ENCODE measurements at places on chromosomes 2 and 18. TPM values are rescaled to one million over a fixed set of nuclear protein-coding genes. Genes with fewer than 3 reads are reported as not detected.
A peak's percentile ranks its signal among the peaks of the same experiment; 100 is the strongest.

DNA sequence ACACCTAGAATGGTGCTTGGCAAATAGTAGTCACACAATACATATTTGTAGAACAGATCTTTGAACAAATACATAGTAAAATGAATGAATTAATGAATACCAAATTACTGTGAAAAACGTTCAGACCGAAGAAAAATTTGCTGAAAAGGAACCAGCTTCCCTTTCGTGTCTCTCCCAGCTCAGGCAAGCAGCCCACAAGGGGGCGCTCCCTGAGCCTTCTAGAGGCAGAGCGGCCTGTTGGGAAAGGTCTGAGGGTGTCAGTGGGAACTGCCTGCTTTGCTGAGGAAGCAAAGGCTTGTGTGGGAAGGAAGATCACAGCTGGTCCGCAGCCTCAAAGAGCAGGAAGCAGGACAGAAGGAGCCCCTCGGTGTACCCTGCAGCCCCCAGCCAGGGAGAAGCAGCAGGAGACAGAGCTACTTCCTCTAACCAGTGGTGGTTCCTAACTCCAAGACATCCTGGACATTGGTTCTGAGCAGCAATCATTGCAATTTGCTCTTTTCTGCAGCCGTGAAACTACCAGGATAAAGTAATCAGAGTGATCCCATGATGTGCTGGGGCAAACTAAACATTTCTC, 231.1 kb downstream of the ANKRD30B start:
- no peak for DNase-seq

DNA sequence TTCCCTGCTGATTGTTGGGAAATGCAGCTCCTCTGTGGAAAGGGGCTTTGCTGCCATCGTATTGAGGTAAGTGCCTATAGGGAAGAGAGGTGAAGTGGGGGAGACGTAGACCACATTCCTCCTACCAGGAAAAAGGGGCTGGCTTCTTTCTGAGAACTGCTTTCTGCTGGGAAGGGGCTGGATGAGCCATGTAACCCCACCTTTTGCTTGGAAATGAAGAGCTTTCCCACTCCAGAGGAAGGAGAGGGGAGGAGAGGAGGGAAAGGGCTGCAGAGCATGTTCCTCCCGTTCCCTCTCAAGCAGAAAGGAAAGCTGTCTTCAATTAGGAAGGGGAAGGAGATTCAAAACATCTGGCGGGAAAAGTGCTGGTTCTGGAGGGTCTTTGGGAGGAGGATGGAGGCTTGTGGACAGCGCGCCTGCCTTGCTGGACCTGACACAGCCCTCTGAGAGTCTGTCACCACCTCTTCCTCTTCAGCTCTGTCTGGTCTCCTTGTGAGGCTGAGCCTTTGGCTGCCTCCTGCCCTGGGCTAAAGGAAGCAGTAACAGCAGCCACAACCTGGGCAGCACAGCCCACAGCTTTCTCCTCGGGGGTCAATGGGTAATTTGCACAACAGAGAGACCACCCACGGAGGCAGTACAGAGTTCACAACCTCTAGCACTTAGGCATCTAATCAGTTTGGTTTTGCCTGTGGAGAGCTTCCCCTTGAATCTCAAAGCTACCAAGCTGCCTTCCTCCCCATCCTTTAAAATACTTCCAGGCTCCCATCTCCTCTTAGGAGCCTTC, 410.0 kb upstream of the TNP1 start:
- no peak for DNase-seq

- DNase-seq: peak; percentile 35
These were observed 32.0 kb downstream of the SLC14A1 start for GRCh38 chr18:45755934-45756333.

GRCh38 chr2:219706823-219707281, 79.4 kb downstream of the SLC4A3 start:
- no peak for DNase-seq

- DNase-seq: no peak
These were observed 139.0 kb upstream of the NXPH2 start for GRCh38 chr2:138919120-138919747.

DNA sequence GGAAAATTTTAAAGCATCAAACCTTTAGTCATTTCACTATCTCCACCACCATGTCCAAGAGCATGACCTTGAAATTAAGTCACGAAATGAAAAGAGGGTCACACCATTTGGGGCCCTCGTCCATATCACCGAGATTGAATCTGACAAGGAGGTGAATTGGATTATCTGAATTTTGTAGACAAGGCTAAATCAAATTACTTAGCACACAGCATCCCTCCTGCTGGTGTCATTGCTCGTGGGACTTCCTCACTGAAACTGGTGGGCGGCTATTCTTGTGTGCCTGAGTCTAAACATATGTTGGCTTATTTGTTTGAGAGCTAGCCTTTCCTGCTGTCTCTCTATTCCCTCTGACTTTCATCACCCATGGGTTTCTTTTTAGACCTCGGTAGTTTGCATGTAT, 64.6 kb upstream of the CNGA3 start:
- no peak for DNase-seq

DNA sequence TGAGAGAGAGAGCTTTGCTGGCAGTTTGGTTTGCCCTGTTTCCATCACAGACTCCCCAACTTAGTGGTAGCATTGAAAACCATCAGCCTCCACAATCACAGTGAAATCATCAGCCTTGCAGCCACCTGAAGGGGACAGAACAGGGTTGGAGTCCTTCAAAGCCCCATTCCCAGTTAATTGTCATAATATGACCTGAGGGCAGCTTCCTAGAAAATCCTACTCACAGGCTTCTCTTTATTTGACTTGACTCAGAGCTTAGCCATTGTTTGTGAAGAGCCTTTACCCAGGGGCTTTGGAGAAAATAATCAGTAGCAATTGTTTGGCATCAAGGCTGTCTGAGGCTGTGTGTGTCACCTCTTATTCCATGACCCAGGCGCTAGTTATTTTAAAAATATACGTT, 308.7 kb downstream of the CBLN2 start:
- DNase-seq: no peak

Gene GAREM2
- 4.7 TPM for total RNA-seq

Gene TNS1
- total RNA-seq: 27.6 TPM

Gene HOXD13
- 33.9 TPM for total RNA-seq

Gene CAVIN2
- 4.8 TPM for total RNA-seq
